Astrocyte of the hippocampus (primary cell): ENCODE measurements at places on chromosomes 16 and 17.

DNA sequence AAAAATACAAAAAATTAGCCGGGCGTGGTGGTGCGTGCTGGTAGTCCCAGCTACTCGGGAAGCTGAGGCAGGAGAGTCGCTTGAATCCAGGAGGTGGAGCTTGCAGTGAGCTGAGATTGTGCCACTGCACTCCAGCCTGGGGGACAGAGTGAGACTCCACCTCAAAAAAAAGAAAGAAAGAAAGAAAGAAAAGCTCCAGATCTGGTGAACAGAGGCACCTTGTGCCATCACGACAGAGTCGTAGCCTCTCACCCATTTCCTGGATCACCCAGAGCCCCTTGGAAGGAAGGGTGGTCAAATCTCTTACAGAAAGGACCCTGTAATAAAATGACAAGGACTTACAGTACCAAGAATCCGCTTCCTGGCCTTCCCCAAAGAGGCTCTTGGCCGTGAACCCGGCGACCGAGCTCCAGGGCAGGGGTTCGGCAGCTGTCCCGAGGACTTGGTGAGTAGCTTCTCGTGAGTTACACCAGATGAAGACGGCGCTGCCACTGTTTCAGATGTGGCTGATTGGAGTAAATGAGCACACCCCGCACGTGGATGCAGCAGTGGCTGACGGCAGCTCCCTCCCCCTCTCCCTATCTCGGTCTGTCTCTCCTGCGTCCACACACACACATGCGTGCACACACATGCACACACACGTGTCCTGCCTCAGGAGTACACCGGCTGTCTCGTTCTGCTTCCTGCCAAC, 13.5 kb downstream of the LGALS3BP start:
- no peak for DNase-seq

DNA sequence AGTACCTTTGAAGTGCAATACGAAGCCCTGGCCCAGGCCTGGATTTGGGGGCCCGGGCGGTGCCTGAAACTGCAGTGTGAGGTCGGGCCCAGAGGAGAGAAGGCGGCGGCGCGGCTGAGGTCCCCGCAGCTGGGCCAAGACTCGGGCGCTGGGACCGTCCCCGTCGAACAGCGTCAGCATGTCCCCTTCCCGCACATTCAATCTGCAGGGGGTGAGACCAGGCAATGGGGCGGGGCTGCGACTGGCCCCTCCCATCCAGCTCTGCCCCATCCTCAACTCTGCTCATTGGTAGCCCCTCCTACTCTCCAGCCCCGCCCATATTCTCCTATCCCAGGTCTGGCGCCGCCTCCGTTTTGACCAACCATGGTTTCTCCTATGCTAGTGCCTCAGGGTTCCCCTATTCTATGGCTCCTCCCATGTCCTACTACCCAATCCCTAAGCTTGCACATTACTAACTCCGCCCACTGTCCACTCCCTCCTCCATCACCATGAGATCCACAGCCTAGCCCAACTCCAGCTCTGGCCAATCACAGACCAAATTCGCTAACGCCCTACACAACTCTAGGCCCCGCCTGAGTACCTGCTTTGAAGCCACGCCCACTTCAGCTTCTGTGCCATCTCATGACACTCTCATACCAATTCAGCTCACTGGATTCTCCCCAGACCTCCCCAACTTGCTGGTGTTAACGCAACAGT, 14.4 kb upstream of the CDIPT start:
- DNase-seq: no peak

DNA sequence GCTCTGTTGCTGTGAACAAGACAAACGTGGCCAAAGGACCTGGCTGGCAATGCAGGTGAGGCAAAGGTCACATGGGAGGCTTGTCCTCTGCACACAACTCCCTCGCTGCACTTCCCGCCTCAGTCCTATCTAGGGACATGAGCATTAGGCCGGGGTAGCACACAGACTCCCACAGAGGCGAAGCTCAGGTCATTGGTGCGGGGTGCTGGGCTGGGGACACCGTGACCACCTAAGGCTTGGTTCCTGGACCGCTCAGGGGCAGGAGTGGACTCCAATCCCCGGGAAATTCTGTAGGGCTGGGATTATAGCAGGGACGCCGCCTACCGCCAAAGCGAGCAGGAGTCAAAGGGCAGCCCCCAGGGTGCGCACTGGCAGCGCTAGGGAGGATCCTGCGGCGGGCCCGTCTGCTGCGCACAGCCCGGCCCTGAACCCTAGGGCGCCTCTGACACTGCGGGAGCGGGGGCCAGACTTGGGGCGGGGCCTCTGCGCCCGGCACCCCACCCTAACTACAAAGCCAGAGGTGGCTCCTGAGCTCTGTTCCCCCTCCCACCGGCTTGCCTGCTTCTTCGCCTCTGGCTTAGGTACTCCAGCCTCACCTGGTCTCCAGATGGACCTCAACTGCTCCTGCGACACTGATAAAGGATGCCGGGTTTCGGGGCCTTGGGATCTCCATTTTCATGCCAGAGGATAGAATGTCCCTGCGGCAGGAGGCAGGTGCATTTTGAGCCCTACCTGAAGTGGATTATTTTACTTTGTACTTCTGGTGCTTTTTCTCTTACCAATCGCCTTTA, 3.9 kb upstream of the MT1B start:
- DNase-seq: no peak

DNA sequence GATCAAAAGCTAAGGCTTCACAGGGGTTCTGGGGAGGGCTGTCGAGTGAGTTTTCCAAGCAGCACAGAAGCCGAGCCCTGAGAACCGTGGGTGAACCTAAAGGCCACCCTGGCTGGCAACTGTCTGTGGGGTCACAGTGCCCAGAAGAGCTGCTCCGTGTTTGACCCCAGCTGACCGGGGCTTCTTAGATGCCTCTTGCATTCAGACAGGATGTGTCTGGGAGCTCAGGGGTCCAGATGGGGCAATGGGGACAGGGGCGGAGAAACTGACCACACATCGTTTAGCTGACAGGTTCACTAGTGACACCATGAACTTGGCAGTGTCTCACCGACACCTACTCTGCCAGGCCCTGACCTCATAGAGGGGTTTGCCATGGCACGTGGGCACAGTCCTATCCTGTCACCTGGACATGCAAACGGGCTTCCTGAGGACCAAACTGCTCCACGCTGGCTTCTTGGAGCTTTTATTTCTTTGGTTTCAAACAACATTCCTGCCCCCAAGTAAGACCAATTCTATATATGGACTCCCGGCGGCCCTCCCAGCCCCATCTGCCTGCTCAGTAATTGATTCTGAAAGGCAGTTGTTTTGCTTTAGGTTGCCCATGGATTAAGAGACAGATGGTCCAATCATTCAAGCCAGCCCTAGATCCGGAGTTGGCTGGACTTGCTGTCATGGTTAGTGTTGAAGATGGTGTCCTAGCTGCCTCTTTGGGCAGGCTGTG, 22.2 kb downstream of the WSCD1 start:
- no peak for DNase-seq

DNA sequence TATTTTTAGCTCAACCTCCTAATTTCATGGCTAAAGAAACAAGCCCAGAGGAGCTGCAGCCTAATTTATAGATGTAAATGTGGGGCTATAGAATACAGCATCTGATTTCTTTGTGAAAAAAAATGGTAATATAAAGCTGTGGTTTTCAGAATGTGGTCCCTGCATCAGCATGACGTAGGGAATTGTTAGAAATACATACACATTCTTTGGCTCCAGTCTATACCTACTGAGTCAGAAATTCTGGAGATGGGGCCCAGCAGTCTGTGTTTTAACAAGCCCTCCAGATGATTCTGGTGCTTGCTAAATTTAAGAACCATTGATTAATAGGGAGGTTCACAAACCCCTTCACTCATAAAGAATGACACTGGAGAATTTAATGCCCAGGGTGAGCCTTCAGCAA, 18.1 kb upstream of the MYH8 start:
- no peak for DNase-seq

GRCh38 chr16:49023050-49023449, 258.6 kb downstream of the CBLN1 start:
- DNase-seq: peak; percentile 72

- DNase-seq: no peak
Observed at GRCh38 chr17:33522623-33523022, 229.5 kb upstream of the ASIC2 start.

- DNase-seq: no peak
Observed at GRCh38 chr17:19361944-19362276, 613 bp downstream of the B9D1 start.

DNA sequence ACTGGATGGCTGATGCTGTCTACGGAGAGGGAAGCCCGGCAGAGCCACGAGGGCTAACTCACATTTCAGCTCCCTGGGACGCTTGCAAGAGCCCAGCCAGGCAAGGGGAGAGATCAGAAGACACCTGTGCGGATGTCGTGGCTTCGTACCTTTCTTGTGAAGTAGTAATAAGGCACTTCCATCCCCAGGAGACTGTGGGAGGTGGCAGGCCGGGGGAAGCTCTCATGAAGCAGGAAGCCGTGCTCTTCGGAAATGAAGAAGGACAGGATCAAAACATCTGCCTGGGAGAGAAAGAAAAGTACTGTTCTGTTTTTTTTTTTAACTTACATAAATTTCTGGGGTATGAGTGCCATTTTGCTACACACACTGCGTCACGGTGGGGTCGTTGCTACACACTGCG, 28.4 kb downstream of the TMEM204 start:
- DNase-seq: no peak

DNA sequence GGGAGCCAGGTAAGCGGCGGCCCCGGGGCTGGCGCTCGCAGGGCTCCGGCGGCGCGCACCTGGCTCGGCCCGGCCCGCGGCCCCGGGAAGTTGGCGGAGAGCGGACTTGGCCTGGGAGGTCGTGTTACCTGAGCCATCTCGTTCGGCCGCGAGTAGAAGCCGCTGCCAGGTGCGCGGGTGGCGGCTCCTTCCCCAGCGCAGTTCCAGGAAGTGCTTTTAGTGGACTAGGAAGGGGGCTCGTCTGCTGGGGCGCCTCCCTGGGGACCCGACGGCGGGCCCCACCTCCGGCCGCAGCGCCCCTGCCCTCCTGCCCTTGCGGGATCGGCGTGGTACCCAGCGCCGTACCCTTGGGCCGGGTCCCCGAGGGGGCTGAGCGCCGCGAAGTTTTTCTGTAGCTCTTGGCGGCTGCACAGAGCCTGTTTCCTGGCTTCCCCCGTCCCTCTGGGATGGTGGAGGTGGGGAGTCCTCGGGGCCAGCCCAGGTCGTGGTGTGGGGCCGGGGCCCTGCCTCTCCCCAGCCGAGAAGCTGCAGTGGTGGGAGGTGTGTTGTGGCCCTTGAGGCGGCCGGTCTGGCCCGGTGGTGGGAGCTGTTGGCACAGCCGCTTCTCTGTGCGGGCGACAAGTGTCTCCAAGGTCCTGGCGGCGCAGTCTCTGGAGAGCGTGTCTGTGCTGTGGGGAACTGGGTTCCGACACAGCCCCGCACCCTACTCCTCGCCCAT, 96.9 kb downstream of the RAB11FIP4 start:
- DNase-seq: no peak

DNA sequence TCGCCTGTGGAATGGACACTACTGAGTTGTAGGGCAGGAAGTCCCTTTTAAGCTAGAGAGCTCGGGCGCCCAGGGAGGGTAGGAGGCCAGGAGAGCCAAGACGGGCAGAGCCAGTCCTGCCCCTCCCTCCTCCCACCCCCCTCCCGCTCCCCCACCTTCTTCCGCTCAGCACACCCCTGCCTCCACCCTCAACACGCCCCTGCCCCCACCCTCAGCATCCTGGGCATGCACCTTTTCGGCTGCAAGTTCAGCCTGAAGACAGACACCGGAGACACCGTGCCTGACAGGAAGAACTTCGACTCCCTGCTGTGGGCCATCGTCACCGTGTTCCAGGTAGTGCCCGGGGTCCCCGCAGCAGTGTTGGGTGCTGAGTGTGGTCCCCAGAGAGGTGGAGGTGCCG, 18.3 kb downstream of the TPSG1 start:
- no peak for DNase-seq

- no peak for DNase-seq
Observed at GRCh38 chr17:73660366-73660765, 16.1 kb upstream of the SDK2 start.

DNA sequence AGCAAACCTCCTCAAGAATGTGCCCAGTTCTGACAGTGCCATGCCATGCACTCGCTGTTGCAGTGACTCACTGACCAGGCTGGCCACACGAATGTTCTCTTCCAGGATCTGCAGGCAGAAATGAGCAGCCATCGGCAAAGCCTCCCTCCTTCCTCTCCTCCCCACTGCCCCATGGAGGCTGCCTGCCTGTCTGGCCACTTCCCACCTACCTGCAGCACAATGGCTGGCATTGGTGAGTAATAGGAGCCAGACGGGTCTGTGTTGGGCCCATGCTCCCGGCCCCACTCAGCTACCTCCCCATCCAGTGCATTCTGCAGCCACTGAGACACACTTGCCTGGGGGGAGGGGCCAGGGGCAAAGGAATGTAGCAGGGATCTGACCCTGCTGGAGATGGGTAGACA, 2.8 kb upstream of the MATCAP1 start:
- peak; percentile 82 for DNase-seq
